Dermis blood vessel endothelial cell (primary cell): ENCODE measurements at places on chromosomes 5 and 9. TPM values are rescaled to one million over a fixed set of nuclear protein-coding genes. Genes with fewer than 3 reads are reported as not detected.

The BARHL1 gene
- total RNA-seq, result not detected in 2 replicates

The MTX3 gene
- 7.0 and 8.5 TPM in 2 replicates for total RNA-seq

- no peak for DNase-seq
Observed at GRCh38 chr5:43437062-43437660, 25.0 kb upstream of the CCL28 start.

The PCDHA1 gene
- total RNA-seq, result 0.17 TPM in 1 of 2 replicates, not detected in the other

The TPD52L3 gene
- not detected in 2 replicates for total RNA-seq

GRCh38 chr5:141260458-141261237, 15.5 kb downstream of the PCDHB15 start:
- DNase-seq, result peak; percentile 18

The NMUR2 gene
- total RNA-seq, result not detected in 2 replicates

DNA sequence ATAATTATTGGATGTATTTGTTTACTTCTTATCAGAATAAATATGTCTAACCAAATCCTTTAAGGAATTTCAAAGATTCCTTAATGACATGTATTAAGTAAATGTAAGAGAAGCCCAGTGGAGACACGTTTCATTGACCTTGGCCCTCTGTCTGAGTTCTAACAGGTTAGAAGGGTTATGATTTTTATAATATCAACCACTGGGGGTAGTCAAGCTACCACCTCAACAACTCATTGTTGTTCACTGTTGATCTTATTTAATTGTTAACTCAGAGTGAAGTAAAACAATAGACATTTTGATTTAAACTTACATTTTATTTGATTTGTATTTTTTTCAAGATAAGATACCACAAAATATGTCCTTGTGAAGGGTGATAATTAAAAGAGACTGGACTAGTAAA, 499.2 kb upstream of the COX7C start:
- no peak for DNase-seq

The RNF180 gene
- total RNA-seq, result 3.2 and 6.1 TPM in 2 replicates

GRCh38 chr9:112187404-112187803, 12.3 kb upstream of the SUSD1 start:
- no peak for DNase-seq

- no peak for DNase-seq
Observed at GRCh38 chr9:15519831-15520230, 9.1 kb upstream of the PSIP1 start.

The CTXN3 gene
- not detected in 2 replicates for total RNA-seq

DNA sequence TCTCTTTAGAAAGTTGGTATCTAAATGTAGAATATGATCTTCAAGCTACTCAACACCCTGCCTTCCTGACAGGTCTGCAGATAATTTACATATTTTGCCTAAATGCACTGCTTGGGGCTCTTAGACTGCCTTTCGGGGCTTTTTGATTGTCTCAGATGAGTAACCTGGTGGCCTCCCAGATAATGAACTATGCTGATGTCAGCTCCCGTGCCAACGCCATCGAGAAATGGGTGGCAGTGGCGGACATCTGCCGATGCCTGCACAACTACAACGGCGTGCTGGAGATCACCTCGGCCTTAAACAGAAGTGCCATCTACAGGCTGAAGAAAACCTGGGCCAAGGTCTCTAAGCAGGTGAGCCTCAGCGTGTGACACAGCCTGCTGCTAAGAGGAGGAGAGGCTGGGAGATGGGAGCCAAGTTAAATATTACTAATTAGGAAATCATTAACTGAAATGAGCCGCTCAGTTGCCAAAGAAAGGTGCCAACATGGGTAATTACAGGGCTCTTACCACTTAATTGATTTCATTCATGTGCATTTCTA, 20.8 kb upstream of the CKMT2 start:
- no peak for DNase-seq

The SYNPO gene
- total RNA-seq, result 14.6 and 19.1 TPM in 2 replicates

DNA sequence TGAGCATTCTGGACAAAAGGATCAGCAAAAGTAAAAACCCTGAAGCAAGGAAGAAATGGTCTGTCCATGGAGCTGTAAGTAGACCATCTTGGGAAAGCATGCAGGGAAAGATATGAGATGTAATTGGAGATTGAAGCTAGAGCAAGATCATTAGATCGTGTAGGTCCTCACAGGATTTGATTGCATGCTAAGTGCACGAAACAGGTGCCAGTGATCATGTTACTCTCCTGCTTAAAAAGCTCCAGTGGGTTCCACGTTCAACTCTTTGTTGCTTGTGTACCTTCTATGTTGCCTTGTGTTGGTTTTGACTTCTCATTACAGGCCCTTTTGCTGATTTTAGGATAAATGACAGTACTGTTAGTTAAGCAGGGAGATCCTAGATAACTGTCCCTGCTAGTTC, 442.0 kb downstream of the DMRT2 start:
- no peak for DNase-seq

DNA sequence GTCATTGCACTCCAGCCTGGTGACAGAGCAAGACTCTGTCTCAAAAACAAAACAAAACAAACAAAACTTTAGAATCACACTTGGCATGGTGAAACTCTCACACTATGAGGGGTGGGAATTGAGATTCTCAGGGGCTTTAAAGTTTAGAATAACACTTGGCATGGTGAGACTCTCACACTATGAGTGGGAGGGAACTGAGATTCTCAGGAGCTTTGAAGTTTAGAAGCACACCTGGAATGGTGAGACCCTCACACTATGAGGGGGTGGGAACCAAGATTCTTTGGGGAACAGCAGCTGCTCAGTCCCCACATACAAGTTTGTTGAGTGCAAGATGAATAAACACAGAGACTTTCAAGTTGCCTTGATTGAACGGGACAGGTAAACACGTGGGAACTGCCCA, 149.4 kb downstream of the HSD17B3 start:
- no peak for DNase-seq

- no peak for DNase-seq
Observed at GRCh38 chr5:126562823-126563222, 32.2 kb downstream of the ALDH7A1 start.
